Subcutaneous preadipocyte (primary cell): ENCODE measurements at places on chromosomes 3 and 15. TPM values are rescaled to one million over a fixed set of nuclear protein-coding genes. Genes with fewer than 3 reads are reported as not detected.

Gene ROPN1B
- not detected in 2 replicates for total RNA-seq

Gene TMEM108
- under 0.01 TPM in 1 of 2 replicates, not detected in the other for total RNA-seq

Gene TP63
- under 0.01 TPM in 2 replicates for total RNA-seq

Gene KLHL25
- total RNA-seq, result 2.2 and 4.1 TPM in 2 replicates

Gene ZNF80
- total RNA-seq, result not detected in 2 replicates

Gene PLA2G4B
- total RNA-seq, result 0.37 and 1.2 TPM in 2 replicates

Gene FBXO40
- total RNA-seq, result not detected in 2 replicates

Gene OGG1
- 29.0 and 31.3 TPM in 2 replicates for total RNA-seq

Gene ZNF501
- 4.3 and 6.6 TPM in 2 replicates for total RNA-seq

Gene AQP9
- total RNA-seq, result 4.5 and 4.8 TPM in 2 replicates

Gene ADCY5
- total RNA-seq, result under 0.01 and 0.20 TPM in 2 replicates
